T1000 (cell line): ENCODE measurements at places on chromosomes 5 and 9.

DNA sequence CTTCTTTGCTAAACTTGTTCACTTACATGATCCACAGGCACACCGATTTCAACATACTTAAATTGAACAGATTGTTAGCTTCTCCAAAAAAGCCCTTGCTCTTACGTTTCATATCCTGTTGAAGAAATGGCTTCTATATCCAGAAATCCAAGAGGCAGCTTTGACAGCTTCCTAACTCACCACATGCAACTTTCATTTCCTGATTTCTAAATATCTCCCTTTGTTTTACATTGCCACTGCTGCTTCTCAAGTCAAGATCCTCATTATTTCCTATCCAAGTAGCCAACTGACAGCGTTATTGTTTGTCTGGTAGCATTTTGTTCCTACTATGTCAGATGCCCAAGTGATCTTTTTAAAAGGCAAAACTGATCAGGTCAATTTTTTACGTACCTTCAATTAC is 913.2 kb upstream of the TYRP1 start:
- DNase-seq: no peak

DNA sequence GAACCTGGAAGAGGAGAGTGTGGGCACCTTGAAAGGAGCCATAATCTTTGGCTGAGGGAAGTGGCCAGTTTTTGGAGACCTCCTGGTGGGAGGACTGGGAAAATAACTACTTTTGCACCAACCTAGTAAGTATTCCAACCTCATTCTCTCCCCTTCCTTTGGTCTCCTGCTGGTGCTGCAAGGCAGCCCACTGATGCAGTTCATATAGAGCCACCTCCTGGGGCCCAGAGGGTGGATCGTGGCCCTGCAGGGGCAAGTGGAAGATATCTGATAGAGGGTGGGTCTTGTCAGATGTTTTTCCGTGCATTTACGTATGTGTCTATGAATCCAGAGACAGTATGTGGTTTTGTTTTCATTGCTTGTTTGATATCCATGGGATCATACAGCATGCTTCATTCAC is 172.8 kb upstream of the PITX1 start:
- DNase-seq: no peak

GRCh38 chr5:91443023-91443422 is 59.9 kb upstream of the ARRDC3 start:
- DNase-seq: no peak

DNA sequence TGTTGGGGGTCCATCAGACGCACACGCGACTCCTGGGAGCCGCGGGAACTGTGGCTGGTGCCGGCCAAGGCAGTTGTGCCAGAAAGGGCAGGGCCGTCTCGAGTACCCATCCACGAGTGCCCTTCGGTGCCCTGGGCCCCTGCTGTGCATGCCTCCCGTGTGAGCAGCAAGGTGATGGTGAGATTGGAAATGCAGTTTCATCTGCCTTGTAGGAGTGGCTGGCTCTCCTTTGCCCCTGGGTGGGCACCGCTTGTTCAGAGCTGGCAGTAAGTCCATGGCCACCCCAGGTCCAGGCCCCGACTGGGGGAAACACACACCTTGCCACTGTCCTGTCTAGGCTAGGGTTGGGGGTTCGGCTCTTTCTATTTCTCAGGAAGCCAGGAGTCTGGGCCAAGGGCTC is 5.7 kb downstream of the NKD2 start:
- DNase-seq: no peak

DNA sequence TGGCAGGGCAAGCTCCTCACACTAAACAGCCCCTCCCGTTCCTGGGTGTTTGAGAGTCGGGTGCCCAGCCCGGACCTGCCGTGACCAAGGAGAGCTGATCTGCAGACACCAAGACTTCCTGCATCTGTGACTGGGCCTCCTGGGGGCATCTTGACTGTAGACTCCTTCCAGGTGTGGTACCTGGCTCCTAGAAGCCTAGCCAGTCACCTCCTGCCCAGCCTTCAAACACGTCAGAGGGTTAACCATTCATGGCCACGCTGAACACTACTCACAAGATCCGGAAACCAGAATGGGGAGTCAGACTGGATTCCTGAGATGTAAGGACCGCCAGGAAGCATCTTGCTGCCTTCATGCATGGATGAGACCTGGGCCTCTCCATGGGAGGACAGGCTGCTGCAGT is 3.7 kb upstream of the LCN2 start:
- DNase-seq: no peak

DNA sequence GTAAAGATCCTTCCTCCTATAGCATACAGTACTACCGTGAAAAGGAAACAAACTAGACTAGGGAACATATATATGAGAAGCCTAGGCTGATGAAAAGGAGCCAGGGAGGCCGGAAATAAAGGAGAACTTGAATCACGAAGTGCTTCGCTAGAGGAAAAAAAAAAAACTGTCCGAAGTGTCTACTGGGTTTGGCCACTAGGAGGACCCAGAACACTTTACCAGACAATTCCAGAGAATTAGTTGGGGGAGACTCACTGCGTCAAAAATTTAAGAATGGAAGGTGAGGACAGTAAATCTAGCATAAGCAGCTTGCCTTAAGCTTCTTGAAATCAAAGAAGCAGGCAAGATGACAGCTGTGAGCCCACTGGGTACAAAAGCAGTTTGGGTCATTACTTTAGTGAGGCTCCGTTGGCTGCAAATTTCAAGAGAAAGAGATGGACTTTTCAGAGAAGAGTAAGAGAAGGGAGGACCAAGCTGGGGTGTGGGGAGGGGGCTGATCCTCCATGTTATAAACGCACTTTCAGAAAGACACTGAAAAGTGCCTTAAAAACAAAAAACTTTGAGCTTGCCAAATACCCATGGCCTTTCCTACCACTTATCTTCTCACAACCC is 47.4 kb downstream of the P4HA2 start:
- DNase-seq: peak; percentile 2

- DNase-seq: no peak
Measured at GRCh38 chr9:32431940-32432555, 47.6 kb downstream of the ACO1 start.

DNA sequence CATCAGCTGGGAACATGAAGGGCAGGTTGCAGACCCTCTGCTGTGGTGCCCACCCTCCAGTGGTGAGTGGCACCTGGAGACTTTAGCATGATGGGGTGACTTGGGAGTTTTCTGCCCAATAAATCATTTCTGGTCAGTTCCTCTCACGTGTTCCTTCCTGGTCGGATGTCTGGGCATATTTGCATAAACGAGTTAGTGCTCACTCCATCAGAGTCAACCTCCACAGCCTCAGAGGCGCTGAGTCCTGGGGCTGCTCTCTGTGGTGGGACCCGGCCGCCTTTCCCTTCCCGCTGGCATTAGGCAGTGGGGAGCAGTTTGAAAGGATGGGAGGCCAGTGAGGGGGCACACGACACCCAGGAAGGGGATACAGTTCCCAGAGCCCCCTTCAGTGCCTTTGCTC is 114.0 kb upstream of the FCN2 start:
- no peak for DNase-seq

- DNase-seq: no peak
Measured at GRCh38 chr5:171908638-171909037, 97.8 kb downstream of the FBXW11 start.

GRCh38 chr5:167261309-167262100 is 1029.9 kb upstream of the WWC1 start:
- no peak for DNase-seq
